ENCODE measurements at places on chromosomes 5 and 9. TPM values are rescaled to one million over a fixed set of nuclear protein-coding genes. Genes with fewer than 3 reads are reported as not detected.

The GPR151 gene
- not detected for total RNA-seq

The SHROOM1 gene
- 8.1 TPM for total RNA-seq

The FXN gene
- total RNA-seq = 5.0 TPM

The BHMT gene
- total RNA-seq = 3.8 TPM

DNA sequence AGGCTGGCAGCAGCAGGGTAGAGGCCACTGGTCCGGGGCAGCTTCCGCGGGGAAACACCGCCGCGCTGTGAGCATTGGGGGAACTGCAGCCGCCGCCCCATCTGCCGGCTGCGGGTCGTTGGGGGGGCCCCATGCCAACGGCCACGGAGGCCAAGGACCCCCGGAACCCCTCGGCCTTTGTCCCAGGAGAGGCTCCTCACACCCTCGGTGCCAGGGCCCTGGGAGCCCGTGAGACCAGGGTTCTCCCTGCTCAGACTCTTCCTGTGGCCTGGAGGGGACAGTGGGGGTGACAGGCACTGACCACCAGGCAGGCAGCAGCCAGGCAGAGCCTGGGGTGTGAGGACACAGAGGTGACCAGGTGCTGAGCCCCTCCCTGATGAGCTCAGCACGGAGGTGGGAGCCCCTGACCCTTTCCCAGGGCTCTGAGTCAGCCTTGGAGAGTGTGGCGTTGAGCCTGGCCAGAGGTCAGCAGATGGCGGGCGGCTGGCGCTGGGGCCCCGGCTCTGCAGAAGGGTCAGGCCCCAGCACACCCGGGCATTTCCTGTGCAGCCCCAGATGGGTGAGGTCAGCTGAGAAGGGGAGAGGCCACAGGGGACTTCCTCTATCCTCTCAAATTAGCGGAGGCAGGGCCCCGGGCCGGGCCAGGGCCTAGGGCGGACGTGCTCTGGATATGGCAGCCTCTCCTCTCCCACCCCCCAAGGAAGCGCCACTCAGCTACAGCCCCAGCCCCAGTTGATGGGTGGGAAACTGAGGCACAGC, 17.9 kb upstream of the EGFL7 start:
- DNase-seq = peak; percentile 34

GRCh38 chr5:435156-435790, 7.7 kb upstream of the EXOC3 start:
- DNase-seq = no peak

DNA sequence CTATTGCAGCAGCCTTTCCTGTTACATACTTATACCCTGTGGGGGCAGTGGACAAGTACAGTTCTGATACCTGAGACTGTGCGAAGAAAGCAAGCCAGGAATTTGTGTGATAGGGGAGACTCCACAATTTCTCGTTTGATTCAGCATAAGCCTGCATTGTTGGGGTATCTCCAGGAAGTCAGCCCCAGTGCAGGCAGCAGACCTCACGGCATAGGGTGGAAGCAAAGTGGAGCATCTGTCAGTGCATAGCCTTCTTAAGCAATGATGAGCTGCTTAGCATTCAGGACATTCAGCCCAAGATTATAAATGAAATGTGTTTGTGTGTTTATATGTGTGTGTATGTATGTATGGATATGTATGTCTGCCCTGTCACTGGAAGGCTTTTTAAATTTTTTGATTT, 157.0 kb downstream of the SH3GL2 start:
- DNase-seq = no peak

GRCh38 chr5:148202531-148203203, at the start of gene SPINK6:
Gene SPINK6, plus strand, starts transcription at chr5:148203042. Its CDS starts 55 bp downstream, at chr5:148203097.
- no peak for DNase-seq

- no peak for DNase-seq
These were observed 76.9 kb downstream of the SYK start for GRCh38 chr9:90878562-90878961.

DNA sequence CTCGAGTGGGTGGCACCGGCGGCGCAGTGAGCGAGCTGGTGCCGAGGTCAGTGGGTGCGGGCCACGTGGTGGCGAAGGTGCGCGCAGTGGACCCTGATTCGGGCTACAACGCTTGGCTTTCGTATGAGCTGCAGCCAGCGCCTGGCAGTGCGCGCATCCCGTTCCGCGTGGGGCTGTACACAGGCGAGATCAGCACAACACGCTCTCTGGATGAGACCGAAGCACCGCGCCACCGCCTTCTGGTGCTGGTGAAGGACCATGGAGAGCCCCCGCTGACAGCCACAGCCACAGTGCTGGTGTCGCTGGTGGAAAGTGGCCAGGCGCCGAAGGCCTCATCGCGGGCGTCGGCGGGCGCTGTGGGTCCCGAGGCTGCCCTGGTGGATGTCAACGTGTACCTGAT, 2.1 kb downstream of the PCDHA5 start:
- no peak for DNase-seq

GRCh38 chr5:93022796-93023447, 558.1 kb downstream of the NR2F1-AS1 start:
- DNase-seq = no peak

DNA sequence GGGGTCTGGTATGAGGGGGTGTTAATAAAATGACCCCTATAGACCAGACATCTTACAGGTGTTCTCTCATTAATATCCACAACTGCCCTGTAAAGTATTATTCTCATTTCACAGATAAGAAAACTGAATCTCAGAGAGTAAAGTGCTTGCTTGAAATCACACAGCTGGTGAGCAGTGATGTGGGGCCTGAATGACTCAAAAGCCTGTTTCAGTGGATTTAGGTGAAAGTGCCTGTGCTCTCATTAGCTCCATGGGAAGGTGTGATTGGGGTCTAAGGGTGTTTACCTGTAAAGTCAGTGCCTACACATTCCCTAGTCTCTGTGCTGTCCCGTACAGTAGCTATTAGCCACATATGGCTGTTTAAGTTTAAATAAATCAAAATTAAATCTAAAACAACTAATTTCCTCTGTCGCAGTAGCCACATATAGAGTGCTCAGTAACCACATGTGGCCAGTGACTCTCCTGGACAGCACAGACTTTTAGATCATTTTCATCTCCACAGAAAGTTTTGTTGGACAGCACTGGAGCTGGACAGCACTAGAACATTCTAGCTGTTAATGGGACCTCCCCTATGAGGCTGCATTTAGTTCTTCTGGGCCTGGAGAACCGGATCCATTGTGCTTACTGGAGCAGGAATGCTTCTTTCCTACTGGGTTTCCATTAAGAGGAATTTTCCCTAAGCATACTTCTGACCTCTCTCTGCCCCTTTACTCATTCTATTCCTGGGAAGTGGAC, 52.5 kb upstream of the SEMA6A start:
- no peak for DNase-seq

- no peak for DNase-seq
These were observed 544.7 kb upstream of the PTGER4 start for GRCh38 chr5:40134883-40135520.

- no peak for DNase-seq
These were observed 24.2 kb upstream of the CAMLG start for GRCh38 chr5:134714120-134714519.

- no peak for DNase-seq
These were observed 90.5 kb upstream of the DNAH5 start for GRCh38 chr5:14034963-14035362.

DNA sequence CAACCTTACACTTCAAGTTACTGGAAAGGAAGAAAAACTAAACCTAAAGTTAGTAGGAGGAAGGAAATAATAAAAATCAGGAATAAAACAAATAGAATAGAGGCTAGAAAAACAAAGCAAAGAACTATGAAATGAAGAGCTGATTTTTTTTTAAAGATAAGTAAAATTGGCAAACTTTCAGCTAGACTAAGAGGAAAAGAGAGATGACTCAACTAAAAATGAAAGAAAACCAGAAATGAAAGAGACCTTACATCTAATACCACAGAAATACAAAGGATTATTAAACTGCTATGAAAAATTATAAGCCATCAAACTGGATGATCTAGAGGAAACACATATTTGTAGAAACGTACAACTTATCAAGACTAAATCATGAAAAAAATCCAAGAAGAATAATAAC, 60.0 kb downstream of the PRRC1 start:
- no peak for DNase-seq

GRCh38 chr9:71769175-71770161, 1.2 kb upstream of the CEMIP2 start:
- DNase-seq = peak; percentile 52

DNA sequence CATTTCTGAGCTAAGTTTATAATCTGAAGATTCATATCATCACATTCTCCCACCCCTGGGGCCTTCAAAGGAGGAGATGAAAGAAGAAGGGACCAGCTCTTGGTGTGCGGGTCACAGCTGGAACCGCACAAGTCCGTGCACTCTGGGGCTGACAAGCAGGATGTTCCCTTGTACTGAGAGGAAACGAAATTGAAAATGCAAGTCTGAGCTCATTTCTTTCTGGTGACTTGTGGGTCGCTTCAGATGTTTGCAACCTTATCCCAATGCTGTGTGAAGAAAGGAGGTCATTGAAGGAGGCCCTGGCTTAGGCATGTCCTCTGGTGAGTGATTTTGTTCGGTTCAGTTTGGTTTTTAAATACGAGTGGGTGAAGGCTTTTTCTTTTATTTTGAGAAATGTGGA, 59.6 kb downstream of the C9orf152 start:
- no peak for DNase-seq

DNA sequence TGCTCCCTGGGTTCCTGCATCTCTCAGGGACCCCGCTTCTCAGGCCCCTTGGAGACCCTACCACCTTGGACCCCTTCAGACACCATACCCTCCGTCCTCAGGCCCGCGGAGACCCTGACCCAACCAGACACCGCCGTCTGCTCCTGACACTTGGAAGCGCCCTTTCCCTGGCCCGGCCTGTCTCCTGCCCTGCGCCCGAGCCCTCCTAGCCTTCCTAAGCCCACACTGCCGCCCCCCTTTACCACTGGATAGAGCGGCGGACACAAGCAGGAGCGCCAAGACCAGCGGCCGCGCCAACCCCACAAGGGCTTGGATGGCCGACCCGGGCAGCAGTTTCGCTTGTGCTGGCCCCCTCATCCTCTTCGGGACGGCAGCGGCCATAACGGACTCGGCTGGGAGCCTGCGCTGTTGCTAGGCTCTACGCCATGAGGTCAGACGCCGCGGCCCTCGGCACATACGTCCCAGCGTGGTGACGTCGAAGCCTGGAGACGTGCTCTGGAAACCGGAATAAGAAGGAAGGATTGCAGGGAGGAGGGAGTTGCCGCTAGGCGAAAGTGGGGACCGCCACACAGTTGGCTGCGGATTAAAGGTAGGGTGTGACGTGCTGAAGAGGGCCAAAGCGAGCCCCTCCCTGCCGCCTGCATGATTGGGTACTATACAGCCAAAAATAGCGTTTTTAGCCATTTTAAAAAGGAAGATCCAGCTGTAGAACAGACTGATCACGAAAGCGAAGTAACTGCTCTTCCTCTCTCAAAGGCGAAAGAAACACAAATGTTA, at the start of gene C5orf15:
Gene C5orf15 (minus strand): TSS at position 422 of the 777 bp plus-strand sequence. CDS start 41 bp downstream, at position 381.
- peak; percentile 90 for DNase-seq

GRCh38 chr5:131171276-131171810, 599 bp downstream of the LYRM7 start:
- DNase-seq = no peak
